Activated T-helper 2 cell treated with anti-CD3 and anti-CD28 coated beads, Interferon-gamma antibody, Interleukin-2, Interleukin-4, amounts not matched to agents 10 μg/mL and 5 μg/mL and 100 μg/mL, durations not matched to agents 14 hours and 24 hours and 36 hours (primary cell): ENCODE measurements at places on chromosomes 2 and 18. TPM values are rescaled to one million over a fixed set of nuclear protein-coding genes. Genes with fewer than 3 reads are reported as not detected.

Gene ZRANB3
- total RNA-seq: 5.1 and 7.0 TPM in 2 replicates

Gene RPIA
- 67.1 and 68.4 TPM in 2 replicates for total RNA-seq

Gene PID1
- not detected in 2 replicates for total RNA-seq

Gene GALR1
- total RNA-seq: not detected in 2 replicates

Gene CTIF
- total RNA-seq: 7.0 and 7.5 TPM in 2 replicates

Gene SRD5A2
- total RNA-seq: not detected in 2 replicates

Gene DLGAP1
- not detected in 2 replicates for total RNA-seq

Gene CPO
- not detected in 2 replicates for total RNA-seq

Gene CCDC148
- not detected in 2 replicates for total RNA-seq

Gene REG1B
- total RNA-seq: not detected in 2 replicates

Gene SIX3
- total RNA-seq: 0.25 and 0.34 TPM in 2 replicates

Gene UGT1A10
- total RNA-seq: not detected in 2 replicates

Gene ASB18
- not detected in 2 replicates for total RNA-seq

Gene IL18RAP
- 6.0 and 6.8 TPM in 2 replicates for total RNA-seq

Gene POTEJ
- not detected in 2 replicates for total RNA-seq

Gene ABCG5
- 0.14 TPM in 2 replicates for total RNA-seq

Gene ZNF236
- total RNA-seq: 19.8 and 22.9 TPM in 2 replicates

Gene ELOA2
- not detected in 2 replicates for total RNA-seq
